ENCODE measurements at places on chromosomes 2 and 18. TPM values are rescaled to one million over a fixed set of nuclear protein-coding genes. Genes with fewer than 3 reads are reported as not detected.

The UGT1A5 gene
- total RNA-seq, result not detected

DNA sequence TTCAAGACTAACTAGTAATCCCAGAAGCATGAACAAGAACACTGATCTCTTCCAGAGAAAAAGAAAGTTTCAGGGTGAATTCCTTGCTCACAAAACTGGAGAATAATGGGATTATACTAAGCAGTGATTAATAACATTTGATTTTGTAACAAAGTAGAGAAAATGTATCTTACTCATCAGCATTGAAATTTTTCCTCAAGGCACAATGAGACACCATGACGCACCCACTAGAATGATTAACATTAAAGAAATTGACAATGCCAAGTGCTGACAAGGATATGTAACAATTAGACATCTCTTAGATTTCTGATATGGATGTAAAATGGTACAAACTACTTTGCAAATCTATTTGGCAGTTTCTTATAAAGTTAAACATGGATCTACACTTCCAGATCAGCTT is 101.1 kb upstream of the EPHA4 start:
- no peak for DNase-seq

DNA sequence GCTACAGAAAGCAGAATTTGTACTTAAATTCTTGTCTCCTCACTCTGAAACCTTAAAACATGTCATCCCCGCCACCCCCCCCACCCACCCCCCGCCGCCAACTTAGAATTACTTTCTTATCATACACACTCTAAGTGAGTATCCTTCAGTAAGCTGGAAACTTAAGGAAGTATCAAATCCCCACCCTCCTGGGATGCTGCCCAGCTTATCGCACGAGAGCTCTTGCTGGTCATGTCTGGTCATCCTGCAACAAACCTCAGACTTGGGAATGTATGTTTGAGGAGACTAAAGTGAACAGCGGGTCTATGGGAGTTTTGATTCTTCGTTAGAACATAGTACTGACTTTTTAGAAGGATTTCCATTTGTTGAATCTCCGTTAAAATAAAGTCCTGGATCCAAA is 203.3 kb downstream of the PTGR3 start:
- DNase-seq, result no peak

The ARHGAP15 gene
- total RNA-seq, result 4.2 TPM

GRCh38 chr2:174395969-174396630 is 570 bp downstream of the SCRN3 start:
- DNase-seq, result peak; percentile 31

- no peak for DNase-seq
These were observed 945.3 kb downstream of the TRIB2 start for GRCh38 chr2:13662055-13662454.

GRCh38 chr18:76388891-76389423 is 106.1 kb downstream of the ZNF516 start:
- no peak for DNase-seq

DNA sequence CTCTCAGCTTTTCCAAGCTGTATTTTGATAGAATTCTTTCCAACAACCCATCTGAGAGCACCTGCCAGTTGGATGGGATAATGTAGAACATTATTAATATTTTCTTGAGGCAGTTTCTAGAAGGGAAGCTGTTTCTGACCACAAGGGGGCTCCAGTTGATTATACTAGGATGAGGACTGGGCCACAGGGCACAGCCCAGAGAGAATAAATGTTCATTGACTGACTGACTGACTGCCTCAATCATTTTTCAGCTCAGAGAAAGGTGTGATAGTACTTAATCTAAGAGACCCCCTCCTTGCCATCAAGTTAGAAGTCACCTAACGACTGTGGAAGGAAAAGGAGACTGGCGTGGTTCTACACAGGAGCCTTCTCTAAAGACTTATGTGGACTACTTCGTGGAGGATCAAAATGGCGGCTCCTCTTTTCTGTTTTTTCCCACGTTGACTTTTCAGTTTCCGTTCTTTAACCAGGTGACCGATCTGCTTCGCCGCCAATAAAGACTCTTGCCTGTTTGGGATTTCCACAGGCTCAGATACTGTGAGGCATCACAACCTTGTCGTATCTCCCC is 31.9 kb upstream of the CREG2 start:
- peak; percentile 75 for DNase-seq

The CTDP1 gene
- total RNA-seq, result 15.1 TPM

DNA sequence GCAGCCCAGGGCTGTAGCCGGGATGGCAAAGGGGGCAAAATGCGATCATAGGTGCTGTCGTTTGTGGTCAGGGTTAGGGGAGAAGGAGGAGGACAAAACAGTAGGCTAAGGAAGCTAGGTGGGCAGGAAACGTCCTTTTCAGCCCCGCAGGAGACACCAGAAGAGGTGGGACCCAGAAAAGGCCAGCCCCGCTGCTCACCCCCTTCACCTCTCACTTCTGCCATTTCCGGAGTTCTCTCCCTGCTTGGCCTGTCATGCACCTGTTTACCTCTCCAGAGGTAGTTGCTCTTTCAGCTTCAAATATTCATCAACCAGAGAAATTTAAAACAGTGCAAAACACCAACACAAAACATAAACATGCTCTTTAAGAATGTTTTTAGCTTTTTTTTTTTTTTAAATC is 849 bp downstream of the AQP4 start:
- DNase-seq, result no peak

DNA sequence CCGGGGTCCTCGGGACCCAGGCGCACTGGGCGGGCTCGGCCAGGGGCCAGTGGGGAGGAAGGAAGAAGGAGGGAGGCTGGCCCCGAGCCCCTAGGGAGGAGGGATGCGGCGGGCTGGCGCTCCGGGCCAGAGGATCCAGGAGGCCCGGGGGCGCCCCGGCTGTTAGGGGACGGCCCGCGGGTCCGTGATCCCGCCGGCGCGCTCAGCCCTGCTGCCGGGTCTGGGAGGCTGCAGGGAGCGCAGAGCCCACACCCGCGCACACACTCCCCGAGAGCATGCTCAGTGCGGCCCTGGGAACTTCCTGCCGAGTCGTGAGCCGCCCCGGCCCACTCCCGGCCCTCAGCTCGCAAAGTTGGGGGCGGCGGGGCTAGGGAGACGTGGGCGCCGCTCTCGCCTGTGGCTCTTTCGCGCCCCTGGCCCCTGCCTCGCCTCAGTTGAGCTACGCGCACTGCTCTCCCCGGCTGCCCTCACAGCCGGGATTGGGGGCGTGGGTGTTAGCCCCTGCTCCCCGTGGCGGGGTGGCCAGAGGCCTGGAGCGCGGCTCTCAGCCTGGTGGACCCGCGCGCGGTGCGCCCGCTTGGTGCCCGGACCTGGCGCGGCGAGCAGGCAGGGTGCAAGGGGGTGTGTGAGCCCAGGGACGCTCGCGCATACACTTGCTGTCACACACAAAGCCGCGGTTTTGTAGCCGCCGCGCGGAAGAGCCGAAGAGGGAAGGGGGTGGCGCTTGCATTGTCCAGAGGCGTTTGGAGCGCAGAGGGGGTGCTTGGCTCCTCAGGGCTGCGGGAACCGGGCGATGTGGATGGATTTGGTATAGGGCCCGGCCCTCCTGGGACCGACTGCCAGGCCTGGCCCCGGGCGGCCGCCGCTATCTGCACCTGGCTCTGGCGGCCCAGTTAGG is 132.9 kb upstream of the MGAT5 start:
- DNase-seq, result peak; percentile 64

The PJVK gene
- total RNA-seq, result 0.87 TPM

GRCh38 chr2:16654833-16655444 is 10.7 kb downstream of the CYRIA start:
- DNase-seq, result no peak

DNA sequence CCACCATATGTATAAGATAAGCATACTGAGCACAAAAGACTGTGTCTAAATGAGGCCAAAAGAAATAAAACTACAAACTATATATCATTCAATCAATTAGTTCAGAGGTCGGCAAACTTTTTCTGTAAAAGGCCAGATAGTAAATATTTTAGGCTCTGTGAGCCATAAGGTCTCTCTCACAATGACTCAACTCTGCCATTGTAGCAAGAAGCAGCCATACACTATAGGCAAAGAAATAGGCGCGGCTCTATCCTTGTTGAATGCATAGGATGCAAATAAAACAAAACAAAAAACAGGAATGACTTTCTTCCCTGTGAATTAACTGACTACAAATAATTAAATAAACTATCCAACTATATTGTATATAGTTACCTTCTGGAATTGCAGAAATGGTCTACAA is 8.6 kb upstream of the CCDC88A start:
- DNase-seq, result no peak

GRCh38 chr2:60602388-60602787 is 48.9 kb upstream of the BCL11A start:
- no peak for DNase-seq

DNA sequence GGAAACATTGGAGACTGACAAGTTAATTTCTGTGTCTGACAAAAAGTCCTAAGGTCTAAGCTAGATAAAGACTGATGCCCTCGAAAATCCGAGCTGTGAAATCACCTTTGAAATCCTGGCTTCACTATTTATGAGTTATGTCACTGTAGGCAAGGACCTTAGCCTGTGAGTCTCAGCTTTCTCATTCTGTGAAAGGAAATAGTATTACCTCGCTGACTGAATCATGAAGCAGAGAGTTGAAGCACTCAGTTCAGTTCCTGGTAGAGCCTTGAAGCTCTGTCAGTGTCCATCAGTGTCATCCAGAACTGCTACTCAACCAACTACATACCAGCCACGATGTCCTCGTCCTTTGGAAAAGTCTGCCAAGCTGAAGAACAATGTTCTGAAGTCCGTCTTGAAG is 1025.6 kb upstream of the GYPC start:
- DNase-seq, result no peak

The ANTXR1 gene
- 0.87 TPM for total RNA-seq

The SERPINB3 gene
- total RNA-seq, result not detected

The LRRC30 gene
- not detected for total RNA-seq

DNA sequence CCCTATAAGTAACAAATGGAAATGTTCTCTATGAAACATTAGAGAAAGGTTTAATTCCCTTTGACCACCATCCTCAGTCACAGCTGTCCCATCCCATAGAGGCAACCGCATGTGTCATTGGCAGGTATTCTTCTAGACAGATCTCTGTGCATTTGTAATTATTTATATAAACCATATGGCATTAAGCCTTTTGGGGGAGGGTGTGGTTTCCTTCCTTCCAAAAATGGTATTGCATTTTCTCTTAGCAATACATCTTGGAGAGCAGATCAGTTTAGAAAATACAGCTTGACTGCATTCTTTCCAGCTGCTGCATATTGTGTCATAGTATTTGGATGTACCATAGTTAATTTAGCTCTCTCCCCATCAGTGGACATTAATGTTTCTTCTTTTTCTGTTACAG is 57.7 kb downstream of the LCLAT1 start:
- DNase-seq, result no peak

The MAT2A gene
- 376 TPM for total RNA-seq

GRCh38 chr2:197878792-197879191 is 74.4 kb downstream of the PLCL1 start:
- DNase-seq, result no peak

DNA sequence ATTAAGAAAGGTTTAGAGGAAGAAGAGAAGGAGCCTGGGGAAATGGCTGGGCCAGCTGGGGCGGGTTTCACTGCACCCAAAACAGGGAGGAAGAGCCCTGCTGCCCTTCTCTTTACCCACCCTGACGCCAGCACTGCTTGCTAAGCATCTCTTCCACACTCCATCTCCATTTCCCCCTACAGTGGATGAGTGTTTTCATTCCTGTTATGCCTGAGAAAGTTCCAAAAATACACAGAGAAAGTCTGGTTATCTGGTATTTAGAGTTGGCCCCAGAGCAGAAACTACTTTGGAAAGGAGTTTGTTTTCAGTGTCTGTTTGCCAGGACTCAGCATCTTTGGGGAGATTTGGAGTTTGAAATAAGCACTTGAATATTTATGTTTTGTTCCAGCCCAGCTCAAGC is 451.0 kb downstream of the SLC4A3 start:
- no peak for DNase-seq

DNA sequence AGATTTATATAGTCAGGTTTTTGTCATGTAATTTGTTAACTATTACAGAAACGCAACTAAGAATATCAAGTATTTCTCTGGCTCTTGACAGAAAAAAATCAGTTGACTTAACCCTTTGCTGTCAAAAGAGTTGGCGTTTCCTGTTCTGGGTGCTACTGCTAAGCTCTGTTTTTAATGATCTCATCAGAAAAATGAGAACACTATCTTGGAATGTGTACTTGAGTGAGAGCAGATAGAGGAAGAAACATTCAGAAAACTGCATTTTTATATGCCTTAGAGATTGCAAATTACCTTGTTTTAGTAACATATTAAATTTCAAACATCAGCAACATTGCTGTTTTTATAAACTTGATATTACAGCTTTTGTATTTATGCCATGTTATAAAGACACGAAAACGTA is 297.9 kb downstream of the RDH14 start:
- no peak for DNase-seq

The RBM44 gene
- 0.04 TPM for total RNA-seq

GRCh38 chr2:173739006-173739405 is 226.2 kb downstream of the SP3 start:
- no peak for DNase-seq

The HAAO gene
- not detected for total RNA-seq

GRCh38 chr2:211133766-211134165 is 577.4 kb downstream of the CPS1 start:
- DNase-seq, result no peak

DNA sequence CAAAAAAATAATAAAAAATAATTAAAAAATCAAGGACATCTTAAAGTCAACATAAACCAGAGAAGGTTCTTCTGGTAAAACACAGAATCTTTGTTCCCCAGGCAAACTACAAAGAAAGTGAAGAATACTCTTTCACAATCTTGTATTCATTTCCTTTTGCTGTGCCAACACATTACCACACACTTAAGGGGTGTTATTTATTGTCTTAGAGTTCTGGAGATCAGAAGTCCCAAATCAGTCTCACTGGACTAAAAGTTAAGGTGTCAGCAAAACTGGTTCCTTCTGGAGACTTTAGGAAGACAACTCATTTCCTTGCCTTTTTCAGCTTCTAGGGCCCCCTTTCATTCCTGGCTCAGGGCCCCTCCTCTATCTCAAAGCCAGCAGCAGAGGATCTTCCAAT is 12.2 kb upstream of the CAB39 start:
- DNase-seq, result no peak

The SPHKAP gene
- not detected for total RNA-seq

The INPP5D gene
- total RNA-seq, result 5.6 TPM

DNA sequence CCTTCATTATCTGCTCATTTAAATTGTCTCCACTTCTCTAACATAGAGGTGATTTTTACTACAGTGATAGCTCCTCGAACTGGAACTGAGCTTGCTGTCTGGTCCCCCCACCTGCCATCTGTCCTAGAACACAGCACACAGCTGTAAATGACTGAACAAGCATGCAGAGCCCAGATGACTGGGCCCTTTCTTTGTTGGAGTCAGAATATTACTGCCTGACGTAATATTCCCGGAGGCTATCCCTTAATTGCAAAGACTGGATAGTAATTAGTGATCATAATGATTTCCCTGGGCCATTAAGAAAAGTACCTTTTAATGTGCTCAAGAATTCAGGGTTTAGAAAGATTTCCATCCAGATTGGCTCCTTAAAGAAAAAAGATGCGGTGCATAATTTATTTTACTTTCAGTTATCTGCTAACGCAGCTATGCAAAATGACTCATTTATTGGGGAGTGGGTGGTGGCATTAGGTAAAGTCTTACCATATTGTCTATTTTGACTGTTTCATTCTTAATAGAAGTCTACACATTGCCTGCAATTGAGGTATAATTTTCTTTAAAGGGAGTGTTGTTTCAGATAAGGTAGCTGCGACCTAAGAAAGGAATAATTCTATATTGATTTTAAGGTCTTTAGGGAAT is 84.4 kb downstream of the MAP4K4 start:
- no peak for DNase-seq
